ENCODE measurements at places on chromosomes 5 and 9.
A peak's percentile ranks its signal among the peaks of the same experiment; 100 is the strongest.

DNA sequence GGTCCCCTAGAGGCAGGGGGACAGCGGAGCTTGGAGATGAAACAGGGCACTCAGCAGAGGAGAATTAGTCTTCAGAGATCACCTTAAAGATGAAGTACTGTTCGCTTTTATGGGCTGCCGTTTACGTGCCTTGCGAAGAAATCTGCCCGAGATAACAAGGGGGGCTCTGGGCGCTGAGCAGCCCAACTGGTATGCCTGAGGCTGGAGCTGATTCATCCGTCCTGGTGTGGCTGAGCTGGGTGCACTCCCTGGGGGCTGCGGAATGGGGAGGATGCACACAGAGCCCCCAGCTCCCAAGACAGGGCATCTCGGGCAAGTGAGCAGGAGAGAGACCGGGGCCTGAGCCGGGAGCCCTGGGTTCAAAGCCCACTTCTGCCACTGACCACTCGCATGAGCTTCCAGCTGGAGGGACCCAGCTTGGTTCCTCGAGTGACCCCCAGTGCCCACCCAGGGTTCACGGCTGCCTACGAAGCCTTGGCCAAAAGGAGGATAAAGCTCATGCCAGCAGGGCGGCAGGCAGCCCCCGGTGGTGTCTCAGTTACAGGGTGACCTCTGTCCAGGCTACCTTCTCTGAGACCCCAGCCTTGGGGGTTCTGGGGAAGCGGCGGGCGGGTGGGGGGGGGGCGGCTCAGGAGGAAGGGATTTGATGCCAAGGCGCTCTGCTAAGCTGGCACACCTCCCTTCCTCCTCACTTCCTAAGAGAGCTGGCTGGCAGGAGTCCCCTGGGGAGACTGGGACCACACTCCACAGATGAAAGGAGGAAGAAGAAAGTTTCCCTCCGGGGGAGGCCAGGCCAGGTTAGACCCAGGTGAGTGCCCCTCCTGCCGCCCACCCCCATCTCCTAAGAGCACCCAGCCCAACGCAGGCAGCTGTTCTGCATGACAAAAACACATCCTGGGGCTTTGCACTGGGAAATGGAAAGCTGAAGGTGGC lies 5.7 kb downstream of the FIBCD1 start:
- no peak for DNase-seq

DNA sequence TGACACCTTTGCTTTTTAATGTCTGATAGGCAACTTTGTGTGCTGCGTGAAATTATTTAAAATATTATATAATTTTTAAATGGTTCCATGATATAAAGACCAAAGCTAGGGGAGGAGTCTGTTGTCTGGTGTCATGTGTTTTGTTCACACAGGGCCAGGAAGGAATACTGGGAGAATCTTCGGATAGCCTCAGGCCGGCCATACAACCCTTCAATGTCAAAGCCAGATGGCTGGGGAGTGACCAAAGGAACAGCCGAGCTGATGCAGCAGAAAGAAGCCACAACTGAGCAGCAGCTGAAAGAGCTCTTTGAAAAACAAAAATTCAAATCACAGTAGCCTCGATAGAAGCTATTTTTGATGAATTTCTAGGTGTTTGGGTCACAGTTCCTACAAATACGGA lies 19.2 kb downstream of the BHMT start:
- DNase-seq, result no peak

- no peak for DNase-seq
These were observed 140.7 kb upstream of the SLC44A1 start for GRCh38 chr9:105103776-105104175.

DNA sequence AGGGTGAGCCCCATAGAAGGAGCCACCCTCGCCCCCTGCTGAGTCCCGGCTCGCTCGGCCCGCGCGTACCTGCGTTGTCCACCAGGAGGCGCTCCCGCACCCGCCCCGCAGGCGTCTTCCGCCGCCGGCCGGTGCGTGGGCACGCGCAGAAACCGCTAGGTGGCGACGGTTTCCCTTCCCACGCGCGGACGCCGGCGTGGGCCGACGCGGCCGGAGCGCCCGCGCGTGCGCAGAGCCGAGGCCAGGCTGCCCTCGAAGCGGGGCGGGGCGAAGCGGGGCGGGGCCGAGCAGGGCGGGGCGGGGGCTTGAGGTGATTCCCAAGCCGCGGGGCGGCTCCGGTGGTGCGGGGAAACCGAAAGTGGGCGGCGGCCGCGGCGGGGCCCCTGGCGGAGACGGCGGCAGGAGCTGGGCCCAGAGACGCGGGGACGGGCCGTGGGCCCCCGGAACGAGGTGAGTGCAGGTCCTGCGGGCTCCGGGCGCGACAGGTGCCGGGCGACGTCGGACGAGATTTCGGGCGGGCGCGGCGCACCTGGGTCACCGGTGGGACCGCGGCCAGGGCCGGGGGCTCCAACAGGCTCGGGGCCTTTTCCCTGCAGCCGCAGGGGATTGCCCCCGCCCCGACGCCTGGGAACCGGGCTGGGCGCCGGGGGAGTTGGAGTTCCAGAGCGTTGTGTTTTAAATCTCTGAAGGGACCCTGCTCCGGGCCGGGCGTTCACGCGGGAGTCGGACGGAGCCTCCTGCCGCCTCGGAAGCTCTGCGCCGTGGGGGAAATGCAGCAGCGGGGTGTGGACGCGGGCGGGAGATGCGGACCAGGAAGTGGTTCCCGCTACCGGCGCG lies at the start of gene TDRD7:
Gene TDRD7 (plus strand): TSS at position 308 of the 837 bp plus-strand sequence. CDS start 16,370 bp downstream, outside the sequence.
- peak; percentile 79 for DNase-seq

- DNase-seq, result no peak
These were observed 12.5 kb downstream of the PTCH1 start for GRCh38 chr9:95504053-95504963.

GRCh38 chr9:77019236-77019925 lies at the start of gene FOXB2:
FOXB2 (plus strand) TSS chr9:77019655; CDS start chr9:77019655, 0 bp downstream.
- DNase-seq, result peak; percentile 6

DNA sequence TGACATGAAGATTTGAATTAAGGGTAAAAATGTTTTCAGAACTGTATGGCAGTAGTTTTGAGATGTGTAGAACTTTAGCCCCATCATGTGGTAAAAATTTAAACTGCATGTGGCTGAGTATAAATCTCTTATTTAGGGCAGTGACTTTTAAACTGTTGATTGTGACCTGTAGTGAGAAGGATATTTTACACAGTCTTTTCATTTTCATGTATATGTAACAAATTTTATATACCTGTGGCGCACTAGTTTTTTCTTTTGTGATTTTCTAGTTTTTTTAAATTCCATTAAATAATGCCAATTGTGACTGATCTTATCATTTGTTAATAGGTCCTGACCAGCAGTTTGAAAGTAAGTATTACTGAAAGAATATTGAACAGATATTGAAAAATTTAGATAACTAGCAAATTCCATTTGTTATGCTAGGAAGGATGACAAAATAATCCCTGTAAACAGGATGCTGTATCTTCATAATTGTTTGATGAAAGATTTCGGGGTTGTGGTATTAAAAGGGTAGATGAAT lies 47.2 kb downstream of the GPBP1 start:
- DNase-seq, result peak; percentile 34

- DNase-seq, result no peak
These were observed 109.7 kb downstream of the TRIO start for GRCh38 chr5:14252793-14253192.

- DNase-seq, result no peak
These were observed 61.5 kb downstream of the TSTD2 start for GRCh38 chr9:97571664-97572063.

DNA sequence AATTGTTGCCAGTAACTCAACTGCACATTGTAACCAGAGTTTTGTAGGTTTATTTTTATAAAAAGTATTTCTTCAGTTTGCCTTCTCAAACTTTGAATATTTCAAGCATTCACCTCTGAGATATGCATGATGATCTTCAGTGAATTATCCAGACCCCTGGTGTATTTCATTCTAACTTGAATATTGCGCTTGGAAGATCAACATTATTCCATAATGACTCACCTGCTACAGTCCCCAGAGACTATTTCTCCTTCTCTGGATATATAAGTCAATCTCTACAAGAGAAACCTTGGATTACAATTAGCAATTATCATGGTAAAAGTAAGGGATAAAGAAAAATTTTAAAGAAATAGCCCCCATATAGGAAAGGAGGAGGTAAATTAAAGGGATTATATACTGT lies 1041.0 kb downstream of the TLE1 start:
- no peak for DNase-seq

- DNase-seq, result no peak
These were observed 6.6 kb downstream of the IDNK start for GRCh38 chr9:83629433-83630104.

DNA sequence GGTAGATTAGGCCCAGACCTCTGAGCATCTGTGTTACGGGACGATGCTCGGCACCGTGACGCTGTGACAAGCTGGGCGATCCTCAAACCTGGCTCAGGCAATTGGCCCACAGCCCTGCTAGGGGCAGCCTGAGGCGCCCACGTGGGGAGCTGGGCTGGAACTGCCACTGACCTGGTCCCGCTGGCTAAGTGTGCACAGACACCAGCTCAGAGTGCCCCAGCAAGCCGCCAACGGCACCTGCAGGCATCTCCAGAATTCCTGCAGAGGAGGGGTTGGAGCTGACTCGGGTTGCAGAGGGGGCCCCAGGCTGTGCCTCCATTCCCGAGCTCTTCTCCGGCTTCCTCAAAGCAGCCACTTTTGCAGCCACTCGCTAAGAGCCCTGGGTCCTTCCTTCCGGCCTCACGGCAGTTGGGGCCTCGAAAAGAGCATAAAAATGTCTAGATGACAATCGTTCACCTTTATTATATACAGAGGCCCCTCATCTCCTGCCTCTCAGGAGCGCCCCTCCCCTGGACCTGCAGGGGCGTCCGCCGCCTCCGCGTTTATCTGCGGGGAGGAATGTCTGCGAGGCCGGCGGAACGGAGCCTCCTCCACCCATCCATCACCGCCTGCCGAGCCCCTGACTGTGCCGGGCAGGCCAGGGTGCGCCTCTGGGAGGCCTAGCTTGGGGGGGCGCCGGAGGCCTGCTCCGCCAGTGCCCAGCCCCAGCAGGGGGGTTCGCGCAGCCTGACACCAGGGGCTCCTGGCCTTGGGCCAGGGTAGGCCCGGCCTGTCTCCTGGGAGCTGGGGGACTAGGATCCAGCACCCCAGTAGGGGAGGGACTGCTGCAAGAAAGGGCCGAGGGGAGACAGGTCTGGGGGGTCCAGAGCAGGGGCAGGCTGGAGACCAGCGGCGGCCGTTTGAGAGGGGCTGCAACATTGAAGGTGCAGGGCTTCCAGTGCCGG lies 144.9 kb downstream of the BARX1 start:
- no peak for DNase-seq

DNA sequence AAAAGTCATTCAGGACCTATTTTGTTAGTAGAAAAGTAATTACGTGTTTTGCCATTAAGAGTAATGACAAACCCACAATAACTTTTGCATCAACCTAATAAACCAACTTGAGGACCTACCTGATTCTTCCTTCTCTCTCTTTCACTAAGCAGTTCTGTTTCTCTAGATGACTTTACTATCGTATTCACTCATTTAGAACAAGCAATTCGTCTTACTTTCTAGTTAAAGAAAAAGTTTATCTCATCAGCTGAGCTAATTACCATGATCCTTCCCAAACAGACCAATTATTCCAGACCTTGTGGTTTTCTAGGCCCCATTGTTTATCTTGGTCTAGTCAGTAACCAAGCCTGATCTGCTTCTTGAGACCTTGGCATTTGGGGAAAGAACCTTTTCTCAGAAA lies 49.6 kb upstream of the PRDM9 start:
- no peak for DNase-seq

DNA sequence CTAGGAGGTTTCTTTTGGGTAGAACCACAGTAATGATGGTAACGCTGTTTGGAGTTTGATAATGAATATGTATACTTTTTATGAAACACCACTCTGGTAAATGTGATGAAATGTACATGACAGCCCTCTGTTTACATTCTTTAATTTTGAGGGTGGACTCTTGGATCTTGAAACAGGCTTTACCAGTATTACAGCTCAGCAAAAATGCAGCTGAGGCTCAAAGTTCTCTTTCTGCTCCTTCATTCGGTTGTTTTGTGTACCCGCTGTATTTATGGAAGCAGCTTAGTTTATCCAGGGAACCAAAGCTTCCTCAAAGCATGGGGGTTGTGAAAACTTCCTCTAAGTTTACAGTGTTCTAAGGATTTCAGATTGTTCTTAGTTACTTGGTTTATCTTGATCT lies 11.1 kb downstream of the GAPVD1 start:
- no peak for DNase-seq
